ENCODE measurements at places on chromosomes 7 and 10. TPM values are rescaled to one million over a fixed set of nuclear protein-coding genes. Genes with fewer than 3 reads are reported as not detected.
A peak's percentile ranks its signal among the peaks of the same experiment; 100 is the strongest.

GRCh38 chr10:123854498-123854897 lies 37.1 kb downstream of the CPXM2 start:
- no peak for DNase-seq

DNA sequence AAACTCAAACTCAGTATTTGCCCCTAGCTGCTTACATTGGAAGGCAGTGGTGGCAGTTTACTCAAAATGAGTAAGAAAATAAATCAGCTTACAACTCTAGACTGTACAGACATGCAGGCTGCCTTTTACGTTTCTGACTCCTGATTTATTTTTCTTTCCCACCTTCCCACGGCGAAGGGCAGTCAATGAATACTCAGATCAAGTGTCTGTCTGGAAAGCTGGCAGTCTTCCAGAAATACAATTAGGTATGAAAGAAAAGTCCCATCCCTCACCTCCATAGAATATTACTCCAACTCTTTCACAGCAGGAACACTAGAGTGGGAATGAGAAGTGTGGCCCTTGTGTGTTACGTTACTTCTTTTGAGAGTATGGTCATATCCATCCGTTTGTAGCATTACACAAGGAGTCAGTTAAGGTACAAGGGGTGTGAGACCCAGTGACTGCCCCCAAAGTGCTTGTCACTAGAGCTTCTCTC lies 1.3 kb upstream of the PAPSS2 start:
- no peak for DNase-seq

- DNase-seq, result no peak
These were observed 23.6 kb upstream of the HIBADH start for GRCh38 chr7:27686315-27686714.

GRCh38 chr10:58723186-58723585 lies 210.5 kb downstream of the BICC1 start:
- no peak for DNase-seq

DNA sequence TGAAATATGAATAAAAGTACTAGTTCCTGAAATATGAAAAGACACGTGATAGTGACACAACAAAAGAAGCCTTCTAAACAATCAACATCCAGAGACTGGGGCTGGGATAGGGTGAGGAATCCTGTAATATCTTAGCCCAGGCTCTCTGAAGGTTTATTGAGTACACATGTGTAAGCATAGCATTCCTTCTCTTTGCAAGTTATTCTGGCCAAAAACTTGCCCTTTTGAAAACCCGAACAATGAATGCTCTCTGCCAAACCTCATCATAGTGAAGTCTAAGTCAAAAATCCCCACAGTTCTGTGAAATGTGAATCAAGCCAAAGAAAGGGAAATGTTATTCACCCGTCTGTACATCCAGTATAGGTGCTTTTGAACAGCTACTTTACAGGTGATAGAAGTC lies 11.6 kb downstream of the SEMA3D start:
- DNase-seq, result no peak

DNA sequence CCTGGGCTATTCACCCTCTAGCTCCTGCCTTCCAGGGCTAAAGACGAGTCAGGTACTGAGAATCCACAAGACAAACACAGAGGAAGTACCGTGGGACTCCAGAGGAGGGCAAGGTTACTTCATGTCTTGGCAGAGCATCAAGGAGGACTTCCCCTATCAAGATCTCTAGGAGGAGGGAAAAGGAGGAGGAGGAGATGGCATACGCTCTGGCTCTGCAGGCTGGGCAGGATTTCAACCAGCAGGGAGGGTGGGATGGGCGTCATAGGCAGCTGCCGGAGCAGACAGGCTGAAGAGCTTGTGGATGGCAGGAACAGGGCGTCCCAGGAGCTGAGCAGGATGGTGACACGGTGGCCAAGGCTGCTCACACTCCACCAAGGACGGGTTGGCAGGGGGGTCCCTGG lies 21.3 kb downstream of the MDH2 start:
- peak; percentile 88 for DNase-seq

DNA sequence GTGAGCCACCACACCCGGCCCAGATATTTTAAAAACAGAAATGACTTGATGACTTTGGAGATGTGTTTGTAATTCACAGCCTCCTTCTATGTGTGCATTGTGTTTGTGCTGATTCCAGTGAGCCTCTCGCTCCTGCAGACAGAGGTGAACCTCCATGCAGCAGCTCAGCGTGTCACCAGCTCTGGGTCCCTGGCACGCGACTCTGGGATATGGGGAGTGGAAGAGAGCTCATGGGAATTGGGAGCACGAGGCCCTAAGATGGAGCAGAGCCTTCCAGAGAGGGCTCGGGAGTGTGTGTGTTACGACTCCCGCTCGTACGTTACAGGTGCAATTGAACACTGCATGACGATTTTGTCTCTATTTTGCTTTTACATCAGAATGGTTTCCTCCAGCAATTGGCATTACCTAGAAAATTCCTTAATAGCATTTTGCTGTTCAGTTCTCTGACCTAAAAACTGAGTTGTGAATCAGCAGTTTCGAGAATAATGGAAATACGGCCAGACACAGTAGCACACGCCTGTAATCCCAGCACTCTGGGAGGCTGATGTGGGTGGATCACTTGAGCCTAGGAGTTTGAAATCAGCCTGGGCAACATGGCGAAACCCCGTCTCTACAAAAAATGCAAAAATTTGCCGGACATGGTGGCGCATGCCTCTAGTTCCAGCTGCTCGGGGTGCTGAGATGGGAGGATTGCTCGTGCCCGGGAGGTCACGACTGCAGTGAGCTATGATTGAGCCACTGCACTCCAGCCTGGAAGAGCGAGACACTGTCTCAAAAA lies 204.6 kb downstream of the CUX1 start:
- no peak for DNase-seq

The PDE6C gene
- not detected for total RNA-seq

The H2BK1 gene
- not detected for total RNA-seq

The PRLHR gene
- total RNA-seq, result not detected

The NPSR1 gene
- not detected for total RNA-seq
